Central memory CD8-positive, alpha-beta T cell (primary cell): ENCODE measurements at places on chromosomes 11 and 22.

GRCh38 chr22:44217346-44217745 is 36.6 kb downstream of the PARVG start:
- H3K4me3 ChIP-seq: no peak overlapping the region
- no peaks in the 10 kb centered on the region for H3K4me1 ChIP-seq
- H3K27me3 ChIP-seq: peaks cover 11% of the 10 kb centered on the region

GRCh38 chr11:115207166-115207591 is 297.0 kb downstream of the CADM1 start:
- H3K36me3 ChIP-seq: peaks cover 4% of the 10 kb centered on the region
- no peaks in the 10 kb centered on the region for H3K27me3 ChIP-seq
- no peak overlapping the region for H3K4me3 ChIP-seq
- no peak for DNase-seq
- H3K27ac ChIP-seq: no peak overlapping the region
- no peaks in the 10 kb centered on the region for H3K4me1 ChIP-seq

- peaks cover 8% of the 10 kb centered on the region for H3K36me3 ChIP-seq
- peaks cover 34% of the 10 kb centered on the region for H3K4me1 ChIP-seq
- no peak for DNase-seq
- peak overlapping the region; percentile 54 for H3K4me3 ChIP-seq
- no peaks in the 10 kb centered on the region for H3K27me3 ChIP-seq
- H3K27ac ChIP-seq: peak overlapping the region; percentile 7
Measured at GRCh38 chr22:24409707-24410106, 17.7 kb upstream of the ADORA2A start.

GRCh38 chr22:36253523-36254490 is 874 bp downstream of the APOL1 start:
- H3K36me3 ChIP-seq: peaks cover 26% of the 10 kb centered on the region
- no peak for DNase-seq
- peak overlapping the region; percentile 93 for H3K27ac ChIP-seq
- H3K27me3 ChIP-seq: no peaks in the 10 kb centered on the region

- no peak overlapping the region for H3K27ac ChIP-seq
- peaks cover 31% of the 10 kb centered on the region for H3K27me3 ChIP-seq
- no peaks in the 10 kb centered on the region for H3K36me3 ChIP-seq
- no peak for DNase-seq
- H3K4me3 ChIP-seq: no peak overlapping the region
Measured at GRCh38 chr11:20010156-20010850, 150.0 kb downstream of the DBX1 start.

- peaks cover 92% of the 10 kb centered on the region for H3K4me1 ChIP-seq
- peaks cover 78% of the 10 kb centered on the region for H3K36me3 ChIP-seq
- H3K27ac ChIP-seq: peak overlapping the region; percentile 90
- peak overlapping the region; percentile 98 for H3K4me3 ChIP-seq
- H3K27me3 ChIP-seq: no peaks in the 10 kb centered on the region
- no peak for DNase-seq
Measured at GRCh38 chr11:128497061-128497775, 90.1 kb downstream of the ETS1 start.

DNA sequence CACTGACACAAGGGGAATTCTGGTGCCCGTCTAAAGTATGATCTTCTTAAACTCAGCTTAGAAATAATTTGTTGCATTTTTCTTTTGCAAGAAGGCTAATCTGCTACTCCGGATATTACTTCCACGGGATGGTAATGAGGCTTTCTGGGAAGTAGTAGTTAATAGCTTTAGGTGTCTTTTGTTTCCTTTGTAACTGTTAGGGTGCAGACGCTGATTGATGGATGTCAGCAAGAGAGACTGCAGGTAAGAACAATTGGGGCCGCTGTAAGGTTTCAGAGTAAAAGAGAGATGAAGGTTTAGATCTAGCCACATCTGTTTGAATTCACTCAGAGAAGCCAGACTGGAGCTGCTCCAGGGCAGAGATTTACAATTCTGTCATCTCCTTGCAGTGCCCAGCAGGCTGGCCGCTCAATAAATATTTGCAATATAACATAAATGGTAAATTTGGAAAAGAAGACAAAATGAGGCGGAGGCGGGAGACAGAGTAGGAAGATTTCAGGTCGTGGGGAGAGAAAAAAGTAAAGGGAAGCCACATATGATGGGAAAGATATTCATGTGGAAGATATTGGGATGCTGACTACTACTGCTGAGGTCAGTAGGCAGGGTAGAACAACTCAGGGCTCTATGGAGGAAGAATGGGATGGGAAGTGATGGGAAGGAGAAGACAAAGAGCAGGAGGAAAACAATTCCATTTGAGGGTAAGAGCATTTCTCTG is 320.5 kb downstream of the AASDHPPT start:
- H3K4me1 ChIP-seq: no peaks in the 10 kb centered on the region
- no peak for DNase-seq
- no peaks in the 10 kb centered on the region for H3K27me3 ChIP-seq

- no peaks in the 10 kb centered on the region for H3K27me3 ChIP-seq
- H3K4me3 ChIP-seq: no peak overlapping the region
- no peaks in the 10 kb centered on the region for H3K4me1 ChIP-seq
- DNase-seq: no peak
Measured at GRCh38 chr11:14144934-14145333, 182.4 kb downstream of the SPON1 start.

GRCh38 chr22:30306627-30307011 is 17.3 kb upstream of the CASTOR1 start:
- peak overlapping the region; percentile 76 for H3K4me3 ChIP-seq
- no peaks in the 10 kb centered on the region for H3K27me3 ChIP-seq
- DNase-seq: no peak
- peak overlapping the region; percentile 92 for H3K27ac ChIP-seq
- H3K36me3 ChIP-seq: peaks cover 12% of the 10 kb centered on the region

GRCh38 chr11:132976115-132976514 is 556.2 kb downstream of the OPCML start:
- no peak for DNase-seq
- H3K36me3 ChIP-seq: no peaks in the 10 kb centered on the region
- H3K27me3 ChIP-seq: no peaks in the 10 kb centered on the region
- H3K4me1 ChIP-seq: no peaks in the 10 kb centered on the region

DNA sequence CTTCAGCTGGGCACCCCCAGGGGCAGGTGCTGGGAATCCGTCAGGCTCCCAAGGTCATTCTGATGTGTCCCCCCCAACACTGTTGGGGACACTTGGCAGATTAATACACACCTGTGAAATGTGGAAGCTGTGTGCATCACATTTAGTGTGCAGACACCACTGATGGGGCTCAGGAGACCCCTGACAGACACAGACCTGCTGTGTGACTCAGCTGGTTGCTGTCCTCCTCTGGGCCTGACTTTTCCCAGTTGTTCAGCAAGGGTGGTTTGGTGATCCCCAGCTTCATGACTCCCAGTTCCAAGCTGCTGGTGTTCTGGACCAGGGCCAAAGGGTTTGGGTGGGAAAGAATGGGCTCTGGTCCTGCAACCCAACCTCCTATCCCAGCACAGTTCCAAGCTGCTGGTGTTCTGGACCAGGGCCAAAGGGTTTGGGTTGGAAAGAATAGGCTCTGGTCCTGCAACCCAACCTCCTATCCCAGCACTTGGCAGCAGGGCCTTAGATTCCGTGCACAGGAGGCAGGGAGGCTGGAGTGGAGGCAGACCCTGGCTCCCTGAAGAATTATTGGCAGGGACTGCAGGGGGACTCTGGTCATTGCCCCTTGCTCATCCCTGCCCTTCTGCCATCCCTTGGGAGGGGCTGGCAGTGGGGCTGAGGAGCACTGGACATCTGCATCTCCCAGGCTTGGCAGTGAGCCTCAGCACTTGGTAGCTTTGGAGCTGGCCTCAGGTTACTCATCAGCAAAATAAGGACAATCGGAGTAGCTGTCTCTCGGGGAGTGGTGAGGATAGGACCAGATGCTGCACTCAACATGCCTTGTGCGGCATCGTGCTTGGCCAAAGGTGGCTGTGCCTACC is 8.4 kb upstream of the OMP start:
- H3K27me3 ChIP-seq: no peaks in the 10 kb centered on the region
- H3K4me1 ChIP-seq: no peaks in the 10 kb centered on the region
- H3K27ac ChIP-seq: no peak overlapping the region
- no peak for DNase-seq
- H3K4me3 ChIP-seq: no peak overlapping the region

DNA sequence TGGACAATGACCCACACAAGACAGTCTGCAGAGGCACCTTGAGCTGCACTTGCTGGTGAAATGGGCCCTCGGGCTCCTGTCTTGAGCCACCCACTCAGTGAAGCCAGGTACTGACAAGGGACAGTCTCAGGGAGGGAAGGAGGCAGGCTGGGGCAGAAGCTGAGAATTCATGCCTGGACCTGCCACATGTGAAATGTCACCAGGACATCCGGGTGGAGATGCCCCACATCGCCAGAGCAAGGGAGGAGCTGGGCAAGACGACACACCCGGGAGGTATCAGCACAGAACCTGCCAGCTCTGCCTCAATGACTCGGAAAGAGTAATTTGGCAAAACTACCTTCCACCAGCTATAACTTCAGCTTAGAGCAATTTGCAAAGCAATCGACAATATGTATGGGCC is 23.5 kb downstream of the CPT1A start:
- H3K4me1 ChIP-seq: peaks cover 27% of the 10 kb centered on the region
- no peaks in the 10 kb centered on the region for H3K27me3 ChIP-seq
- DNase-seq: no peak
- H3K4me3 ChIP-seq: no peak overlapping the region
- peaks cover 10% of the 10 kb centered on the region for H3K36me3 ChIP-seq

GRCh38 chr11:61418136-61418535 is 11.6 kb downstream of the CPSF7 start:
- no peaks in the 10 kb centered on the region for H3K27me3 ChIP-seq
- no peak overlapping the region for H3K4me3 ChIP-seq
- no peak for DNase-seq
- H3K27ac ChIP-seq: no peak overlapping the region
- peaks cover 90% of the 10 kb centered on the region for H3K36me3 ChIP-seq
